ENCODE measurements at places on chromosomes 3 and 15.

DNA sequence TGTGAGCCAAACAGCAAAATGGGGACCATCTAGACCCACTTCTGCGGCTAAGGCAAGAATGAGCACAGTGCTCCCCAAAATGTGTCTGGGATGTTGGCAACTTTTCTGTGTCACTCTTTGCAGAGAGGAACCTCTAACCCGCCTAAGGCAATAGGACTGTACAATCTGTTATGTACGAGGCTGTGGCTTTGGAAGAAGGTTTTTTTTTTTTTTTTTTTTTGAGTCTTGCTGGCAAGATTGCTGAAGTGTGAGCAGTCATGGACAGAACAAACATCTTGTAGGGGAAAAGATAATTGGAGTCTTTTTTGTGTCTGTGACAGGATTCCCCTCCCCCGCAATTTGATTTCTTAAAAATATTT is 7.2 kb downstream of the FEZF2 start:
- no peak for DNase-seq

- DNase-seq, result no peak
Measured at GRCh38 chr3:62824965-62825592, 50.1 kb downstream of the CADPS start.

DNA sequence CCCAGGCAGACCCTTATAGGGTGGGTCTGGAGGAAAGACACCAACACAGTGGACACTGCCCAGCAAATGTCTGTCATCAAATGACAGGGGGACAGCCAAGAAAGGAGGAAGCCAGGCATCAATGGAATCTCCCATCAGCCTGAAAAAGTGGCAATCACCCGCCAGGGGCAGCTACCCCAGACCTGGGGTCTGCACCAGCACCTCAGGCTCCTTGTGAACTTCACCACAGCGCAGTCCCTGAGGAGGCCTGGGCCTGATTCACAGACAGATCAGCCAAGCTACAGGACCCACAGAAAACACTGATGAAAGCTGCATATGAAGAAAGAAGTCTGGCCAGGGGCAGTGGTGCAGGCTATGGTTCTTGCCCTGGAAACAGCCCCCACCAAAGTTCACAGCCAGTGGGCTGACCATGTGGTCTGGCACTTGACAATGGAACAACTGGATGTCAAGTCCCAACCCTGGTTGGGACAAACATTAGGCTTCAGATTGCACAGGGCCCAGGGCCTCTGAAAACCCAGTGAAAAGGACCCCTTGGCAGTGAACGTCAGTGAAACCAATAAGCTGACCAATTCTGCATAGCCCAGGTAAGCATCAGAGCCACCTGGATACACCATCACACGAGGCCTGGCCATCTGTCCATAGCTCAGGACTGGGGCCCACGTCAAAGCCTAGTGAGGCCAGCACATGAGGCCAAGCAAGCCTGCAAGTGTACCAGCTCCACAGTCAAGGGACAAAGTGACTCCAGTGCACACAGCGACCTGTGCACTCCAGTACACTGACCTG is 29.1 kb downstream of the ALS2CL start:
- no peak for DNase-seq

DNA sequence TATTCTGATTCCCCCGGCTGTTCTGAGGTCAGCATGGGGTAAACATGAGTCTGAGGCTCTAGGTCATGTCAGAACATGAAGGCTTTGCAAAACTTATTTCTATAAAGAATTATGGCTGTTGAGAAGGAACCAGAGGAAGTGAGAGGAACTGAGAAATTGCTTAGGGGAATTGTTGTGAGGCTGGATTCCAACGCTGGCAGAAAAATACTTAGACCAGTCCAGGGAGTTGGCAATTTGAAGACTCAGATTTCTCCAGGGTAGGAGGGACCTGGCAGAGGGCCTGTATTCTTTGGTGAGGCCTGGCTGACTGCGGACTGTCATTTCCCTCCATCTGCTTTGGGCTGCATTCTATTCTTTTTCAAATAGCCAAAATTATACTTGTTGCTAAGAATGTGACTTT is 155.5 kb downstream of the PLD1 start:
- DNase-seq, result no peak

GRCh38 chr15:25739687-25740121 is 123.4 kb downstream of the ATP10A start:
- no peak for DNase-seq

DNA sequence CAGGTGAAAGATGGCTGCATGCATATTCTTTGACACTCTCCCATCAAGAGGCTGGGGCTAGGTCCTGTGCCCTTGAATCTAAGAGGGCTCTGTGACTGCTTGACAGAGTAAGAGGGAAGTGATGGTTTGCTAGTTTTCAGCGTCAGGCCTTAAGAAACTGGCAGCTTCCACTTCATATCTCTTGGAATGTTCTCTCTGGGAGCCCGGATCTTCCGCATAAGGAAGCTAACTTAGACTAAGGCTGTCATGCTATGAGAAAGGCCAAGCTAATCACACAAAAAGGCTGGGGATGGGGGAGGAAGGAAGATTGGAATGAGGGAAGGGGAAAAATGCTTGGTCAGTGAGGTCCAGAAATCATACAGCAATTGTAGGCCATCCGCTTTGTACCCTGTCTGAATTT is 50.0 kb downstream of the MB21D2 start:
- no peak for DNase-seq

- no peak for DNase-seq
Measured at GRCh38 chr3:84965141-84965540, 6.4 kb downstream of the CADM2 start.

DNA sequence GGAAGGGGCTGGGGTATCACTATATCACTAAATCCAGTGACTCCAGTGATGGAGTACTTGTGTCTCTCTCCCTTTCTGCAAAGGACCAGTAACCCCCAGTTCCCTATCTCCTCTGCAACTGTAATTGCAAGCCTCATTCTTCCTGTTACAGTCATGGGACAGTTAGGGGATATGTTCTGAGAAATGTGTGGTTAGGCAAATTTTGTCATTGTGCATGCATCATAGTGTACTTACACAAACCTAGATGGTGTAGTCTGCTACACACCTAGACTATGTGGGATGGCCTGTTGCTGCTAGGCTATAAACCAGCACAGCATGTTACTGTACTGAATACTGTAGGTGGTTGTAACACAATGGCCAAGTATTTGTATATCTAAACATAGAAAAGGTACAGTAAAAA is 2.2 kb downstream of the VPS8 start:
- no peak for DNase-seq

DNA sequence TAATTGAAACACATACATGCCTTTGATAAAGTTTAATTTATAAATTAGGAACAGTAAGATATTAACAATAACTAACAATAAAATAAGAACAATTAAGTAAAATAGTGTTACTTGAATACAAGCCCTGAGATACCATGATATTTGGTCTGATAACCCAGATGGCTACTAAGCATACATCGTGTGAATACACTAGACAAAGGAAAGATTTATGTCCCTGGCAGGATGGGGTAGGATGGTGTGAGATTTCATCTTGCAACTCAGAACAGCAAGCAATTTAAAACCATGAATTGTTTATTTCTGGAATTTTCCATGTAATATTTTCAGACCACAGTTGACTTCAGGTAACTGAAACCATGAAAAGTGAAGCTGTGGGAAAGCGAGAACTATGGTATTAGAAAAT is 169.5 kb downstream of the DIPK2A start:
- no peak for DNase-seq

GRCh38 chr3:17740721-17741141 is 1.7 kb downstream of the TBC1D5 start:
- no peak for DNase-seq

- DNase-seq, result no peak
Measured at GRCh38 chr3:66466606-66467270, 34.1 kb downstream of the LRIG1 start.

DNA sequence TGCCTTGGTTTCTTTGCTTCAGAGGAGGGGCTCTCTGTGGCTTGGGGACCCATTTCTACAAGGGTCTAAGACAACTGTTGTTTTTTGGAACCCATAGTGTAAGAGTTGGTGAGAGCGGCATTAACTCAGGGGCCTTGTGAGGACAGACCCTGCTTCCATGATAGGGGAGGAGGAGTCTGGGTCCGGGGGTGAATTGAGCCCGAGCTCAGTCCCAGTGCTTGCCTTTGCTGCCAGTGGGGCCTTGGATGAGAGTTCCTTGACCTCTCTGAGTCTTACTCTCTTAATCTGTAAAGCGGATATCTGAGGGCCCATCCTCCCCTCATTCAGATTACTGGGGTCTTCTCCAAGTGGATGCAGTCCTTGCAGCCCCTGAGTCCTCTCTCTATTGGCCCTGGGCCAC is 74.2 kb downstream of the EEFSEC start:
- DNase-seq, result no peak

DNA sequence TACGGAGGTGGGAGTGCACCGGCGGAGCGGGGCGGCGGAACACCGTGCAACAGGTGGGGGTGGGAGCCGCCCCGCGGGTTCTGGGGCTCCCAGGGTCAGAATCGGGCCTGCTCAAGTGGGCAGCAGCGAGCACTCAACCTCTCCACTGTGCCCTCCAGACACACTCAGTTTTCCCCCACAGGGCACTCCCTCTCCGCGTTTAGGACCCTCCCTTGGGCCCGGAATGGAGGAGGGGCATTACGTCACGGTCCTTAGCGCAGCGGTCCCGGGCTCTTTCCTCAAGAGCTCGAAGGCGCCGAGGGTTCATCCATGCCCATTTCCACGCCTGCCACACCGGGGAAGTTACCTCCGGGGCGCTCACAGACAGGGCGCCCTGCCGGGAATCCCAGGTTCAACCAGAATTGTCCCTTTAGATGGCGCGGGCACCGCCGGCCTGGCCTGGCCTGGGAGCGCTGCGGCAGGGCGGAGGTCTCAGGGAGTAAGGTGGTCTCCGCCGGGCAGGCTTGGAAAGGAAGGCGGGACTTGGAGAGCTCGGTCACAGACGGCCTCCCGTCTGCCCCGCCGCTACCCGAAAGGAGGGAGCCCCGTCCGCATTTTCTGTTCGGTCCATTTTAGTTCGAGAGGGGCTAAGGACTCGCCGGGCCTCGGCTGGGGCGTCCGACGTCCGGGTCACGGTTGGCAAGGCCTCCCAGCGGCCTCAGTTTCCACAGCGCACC is 5.1 kb downstream of the RNU6-1 start:
- DNase-seq, result no peak

GRCh38 chr3:160227419-160227818 is 2.2 kb downstream of the C3orf80 start:
- DNase-seq, result no peak

DNA sequence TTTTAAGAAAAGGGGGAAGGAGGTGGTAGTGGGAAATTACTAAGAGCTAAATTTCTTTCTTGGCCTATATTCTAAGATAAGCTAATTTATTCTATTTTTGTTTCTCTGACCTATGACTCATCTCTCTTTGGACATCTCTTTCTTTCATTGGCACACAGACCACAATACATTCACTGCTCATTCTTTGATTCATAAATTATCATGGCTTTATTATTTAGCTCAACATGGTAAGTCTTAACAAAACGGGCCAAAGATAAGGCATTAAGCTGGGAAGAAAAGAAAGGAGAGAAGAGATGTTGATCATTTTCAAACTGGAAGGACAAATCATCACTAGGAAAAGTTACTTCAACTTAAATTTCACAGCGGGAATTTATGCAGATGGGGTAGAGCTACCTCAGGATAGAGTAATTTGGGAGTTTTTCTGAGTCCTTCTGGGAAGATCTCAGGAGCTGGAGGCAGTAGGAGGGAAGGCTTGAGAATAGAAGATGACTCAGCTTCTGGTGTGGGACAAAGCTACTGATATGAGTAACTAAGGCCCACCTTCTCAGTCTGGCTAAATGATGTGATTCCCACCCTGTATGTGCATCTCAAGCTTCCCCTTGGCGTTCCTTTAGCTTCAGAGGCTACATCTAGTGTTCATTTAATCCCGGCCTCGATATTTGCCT is 7.5 kb upstream of the ALCAM start:
- DNase-seq, result no peak

DNA sequence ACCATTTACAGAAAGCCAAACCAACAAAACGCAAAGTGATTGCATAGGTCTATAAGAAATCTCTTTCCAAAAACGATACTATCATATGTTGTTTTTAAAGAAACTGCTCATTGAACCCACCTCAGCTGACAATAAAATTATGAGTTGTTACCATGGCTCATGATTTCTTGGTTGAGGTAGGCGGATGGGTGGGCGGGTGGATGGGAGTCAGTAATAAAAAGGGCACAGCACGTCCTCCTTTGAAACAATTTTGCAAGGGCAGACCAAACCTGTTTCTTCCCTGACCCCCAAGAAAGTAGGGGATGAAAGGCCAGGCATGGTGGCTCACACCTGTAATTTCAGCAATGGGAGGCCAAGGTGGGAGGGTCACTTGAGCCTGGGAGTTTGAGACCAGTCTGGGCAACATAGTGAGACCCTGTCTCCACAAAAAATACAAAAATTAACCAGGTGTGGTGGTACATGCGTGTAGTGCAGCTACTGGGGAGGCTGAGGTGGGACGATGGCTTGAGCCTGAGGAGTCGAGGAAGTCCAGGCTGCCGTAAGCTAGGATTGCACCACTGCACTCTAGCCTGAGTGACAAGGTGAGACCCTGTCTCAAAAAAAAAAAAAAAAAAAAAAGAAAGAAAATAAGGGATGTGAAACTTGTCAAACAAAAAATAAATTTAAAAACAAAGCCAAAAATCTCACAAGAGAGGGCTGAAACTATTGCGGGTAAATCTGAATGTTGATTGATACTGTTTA is 2.1 kb downstream of the ABHD10 start:
- DNase-seq, result peak; percentile 26

GRCh38 chr3:197912741-197913476 is 37.1 kb upstream of the RPL35A start:
- no peak for DNase-seq

GRCh38 chr15:43056696-43057095 is 49.1 kb downstream of the UBR1 start:
- DNase-seq, result no peak

DNA sequence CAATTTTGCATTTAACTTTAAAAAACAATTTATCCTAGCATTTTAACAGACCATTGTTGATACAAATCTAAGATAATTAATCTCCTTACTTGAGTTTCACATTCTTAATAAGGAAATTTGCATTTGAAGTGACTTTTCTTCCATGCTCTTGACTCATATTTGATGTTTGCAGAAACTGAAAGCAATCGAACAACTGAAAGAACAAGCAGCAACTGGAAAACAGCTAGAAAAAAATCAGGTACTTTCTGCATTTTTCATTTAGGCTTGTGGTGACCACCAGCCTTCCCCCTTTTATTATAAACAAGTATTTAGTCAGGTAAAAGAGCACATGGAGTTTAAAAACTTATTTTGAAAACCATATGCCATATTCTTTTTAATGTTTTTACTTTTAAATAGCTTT is 20.1 kb upstream of the SELENOT start:
- no peak for DNase-seq

Data from stimulated activated CD8-positive, alpha-beta memory T cell treated with anti-CD3 and anti-CD28 coated beads, Interleukin-2, amount 100 ng/mL, for 48 hours (primary cell).